ENCODE measurements at places on chromosomes 7 and 10.

DNA sequence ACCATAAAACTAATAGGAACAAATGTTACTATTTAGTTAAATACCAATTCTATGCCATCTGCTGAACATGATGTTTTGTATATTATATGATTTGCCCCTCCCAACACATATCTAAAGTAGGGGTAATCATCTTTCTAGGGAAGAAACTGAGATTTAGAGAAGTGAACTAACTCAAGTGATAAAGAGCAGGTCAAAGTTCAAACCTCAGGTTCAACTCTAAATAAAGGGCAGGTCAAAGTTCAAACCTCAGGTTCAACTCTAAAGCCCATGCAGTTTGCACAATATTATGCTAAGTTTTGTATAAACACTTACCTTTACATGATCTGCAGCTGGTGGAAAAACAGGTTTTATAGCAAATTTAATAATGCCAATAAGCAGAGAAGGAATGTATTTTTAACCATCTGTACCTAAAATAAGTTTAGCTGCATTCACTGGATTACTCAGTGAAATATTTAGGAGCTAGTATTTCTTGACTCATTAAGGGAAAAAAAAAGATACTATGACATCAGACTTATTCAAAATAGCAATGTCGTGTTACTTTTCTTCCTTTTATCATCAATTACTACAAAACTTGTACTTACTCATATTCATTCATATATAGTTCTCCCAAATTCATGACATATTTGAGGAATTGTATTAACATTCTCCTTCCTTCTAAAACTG is 1194.3 kb upstream of the CELF2 start:
- DNase-seq = no peak

DNA sequence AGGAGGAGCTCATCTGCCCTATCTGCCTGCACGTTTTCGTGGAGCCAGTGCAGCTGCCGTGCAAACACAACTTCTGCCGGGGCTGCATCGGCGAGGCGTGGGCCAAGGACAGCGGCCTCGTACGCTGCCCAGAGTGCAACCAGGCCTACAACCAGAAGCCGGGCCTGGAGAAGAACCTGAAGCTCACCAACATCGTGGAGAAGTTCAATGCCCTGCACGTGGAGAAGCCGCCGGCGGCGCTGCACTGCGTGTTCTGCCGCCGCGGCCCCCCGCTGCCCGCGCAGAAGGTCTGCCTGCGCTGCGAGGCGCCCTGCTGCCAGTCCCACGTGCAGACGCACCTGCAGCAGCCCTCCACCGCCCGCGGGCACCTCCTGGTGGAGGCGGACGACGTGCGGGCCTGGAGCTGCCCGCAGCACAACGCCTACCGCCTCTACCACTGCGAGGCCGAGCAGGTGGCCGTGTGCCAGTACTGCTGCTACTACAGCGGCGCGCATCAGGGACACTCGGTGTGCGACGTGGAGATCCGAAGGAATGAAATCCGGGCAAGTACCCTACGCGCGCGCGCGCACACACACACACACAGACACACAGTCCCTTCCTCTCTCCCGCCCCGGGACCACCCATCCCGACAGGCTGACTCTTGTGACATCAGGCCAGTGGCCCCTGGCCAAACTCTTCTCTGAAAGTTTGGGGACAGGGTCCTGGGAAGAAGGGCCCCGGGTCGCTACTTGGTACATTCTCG is 538 bp downstream of the TRIM8 start:
- peak; percentile 85 for DNase-seq

DNA sequence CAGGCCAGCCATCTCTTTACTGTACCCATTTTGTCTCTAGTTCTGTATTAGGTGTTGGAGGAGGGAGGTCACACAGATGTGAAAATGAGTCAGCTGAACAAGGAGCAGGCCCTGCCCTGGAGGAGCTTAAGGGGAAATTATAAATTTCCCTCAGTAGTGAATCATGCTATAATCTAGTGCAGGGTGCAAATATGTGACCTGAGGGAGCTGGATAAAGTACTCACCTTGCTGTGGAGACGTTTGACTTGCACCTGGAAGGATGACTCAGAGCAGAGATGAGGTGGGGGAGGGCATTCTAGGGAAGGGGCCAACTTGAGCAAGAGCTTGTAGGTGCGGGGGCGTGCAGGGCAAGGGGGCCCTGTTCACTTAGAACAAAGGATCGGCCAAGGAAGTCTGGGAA is 610.6 kb downstream of the SDK1 start:
- DNase-seq = no peak

DNA sequence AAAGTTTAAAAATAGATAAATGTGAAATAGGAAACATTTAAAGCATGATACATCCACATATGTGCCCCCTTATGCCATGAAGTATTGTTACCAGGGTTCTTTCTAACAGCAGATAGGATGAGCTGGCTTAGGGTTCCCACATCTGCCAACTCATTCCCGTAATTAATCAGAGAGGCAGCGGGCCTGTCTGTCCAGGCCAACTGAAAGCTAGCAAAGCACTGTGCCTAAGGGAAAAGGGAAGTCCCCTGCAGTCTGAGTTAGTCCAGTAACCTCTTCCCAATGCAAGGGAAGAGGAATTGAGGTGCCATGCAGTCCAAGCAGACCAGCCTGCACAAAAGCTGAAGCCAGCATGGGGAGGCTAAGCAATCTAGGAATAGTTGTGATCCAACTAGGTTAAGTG is 18.3 kb upstream of the ZC3HAV1L start:
- no peak for DNase-seq

DNA sequence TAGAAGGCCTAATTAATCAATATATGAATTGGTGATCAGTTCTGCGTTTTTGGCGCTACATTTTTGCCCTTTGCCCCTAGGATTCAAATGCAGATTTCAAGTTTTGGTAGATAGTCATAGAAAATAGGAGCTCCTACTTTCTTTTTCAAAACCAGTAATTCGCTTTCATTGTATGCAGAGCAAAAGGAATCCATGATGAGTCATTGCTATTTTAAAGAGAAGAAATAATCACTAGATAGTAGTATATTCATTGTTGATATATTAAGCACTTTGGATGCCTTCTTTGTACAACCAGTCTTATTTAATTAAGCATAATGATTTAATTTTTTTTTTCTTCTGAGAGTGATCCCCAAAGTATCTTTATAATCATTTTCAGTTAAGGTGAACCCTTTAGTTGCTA is 50.3 kb downstream of the CSTF2T start:
- no peak for DNase-seq

- DNase-seq = peak; percentile 22
These were observed at the start of gene DNAH11 for GRCh38 chr7:21542891-21543527. Gene DNAH11, plus strand, starts transcription at chr7:21543039. Its CDS starts 207 bp downstream, at chr7:21543246.

- peak; percentile 73 for DNase-seq
These were observed 180.8 kb downstream of the CCDC71L start for GRCh38 chr7:106480161-106480579.

- DNase-seq = no peak
These were observed 27.5 kb upstream of the SMC3 start for GRCh38 chr10:110540031-110540430.

- peak; percentile 10 for DNase-seq
These were observed 209.0 kb downstream of the CACNA2D1 start for GRCh38 chr7:82234457-82235049.

DNA sequence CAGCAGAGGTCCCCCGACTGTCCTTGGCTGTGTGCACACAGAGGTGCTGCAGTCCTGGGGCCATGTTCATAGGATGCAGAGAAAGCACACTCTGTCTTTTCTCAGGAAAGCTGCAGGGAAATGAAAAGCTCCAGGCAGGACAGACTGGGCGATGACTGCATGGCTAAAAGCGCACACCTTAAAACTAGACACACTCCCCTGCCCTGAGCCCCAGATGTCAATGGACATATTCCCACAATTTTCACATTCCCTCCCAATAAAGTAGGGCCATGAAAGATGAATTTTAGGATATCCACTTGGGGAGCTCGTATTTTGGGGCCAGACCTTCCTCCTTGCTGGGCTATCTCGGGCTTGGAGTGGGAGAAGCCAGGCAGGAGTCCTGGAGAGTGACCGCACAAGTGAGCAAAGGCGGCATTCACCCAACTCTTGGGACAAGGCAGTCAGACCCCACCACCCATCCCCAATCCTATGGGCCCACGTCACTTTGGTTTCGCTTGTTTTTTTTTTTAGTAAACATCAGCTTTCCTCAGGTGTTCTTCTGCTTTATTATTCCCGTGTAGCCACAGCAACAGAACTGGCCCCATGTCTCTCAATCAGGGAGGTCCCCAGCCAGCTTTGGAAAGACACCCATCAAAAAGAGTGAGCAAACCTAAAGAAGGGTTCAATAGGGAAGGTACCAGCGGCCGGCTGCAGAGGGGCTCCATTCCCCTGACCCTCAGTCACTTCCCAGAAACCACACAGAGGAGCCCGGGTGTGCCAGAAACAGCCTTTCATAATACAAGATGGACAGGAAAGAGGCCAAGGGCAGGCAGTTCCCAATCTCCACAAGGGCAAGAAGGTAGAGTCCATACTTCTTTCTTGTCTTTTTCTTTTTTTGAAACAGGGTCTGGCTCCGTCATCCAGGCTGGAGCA is 12.7 kb downstream of the GPRIN2 start:
- DNase-seq = no peak
